ENCODE measurements at places on chromosomes 4 and X. TPM values are rescaled to one million over a fixed set of nuclear protein-coding genes. Genes with fewer than 3 reads are reported as not detected.

Gene LRAT
- 0.29 TPM for total RNA-seq

Gene FGFBP2
- 18.5 TPM for total RNA-seq

Gene MAPK10
- total RNA-seq, result 20.3 TPM

Gene NMU
- total RNA-seq, result not detected

Gene TRPC5OS
- not detected for total RNA-seq

Gene AMMECR1
- total RNA-seq, result 2.5 TPM

Gene GPR50
- not detected for total RNA-seq

Gene TGIF2LX
- not detected for total RNA-seq

Gene PCDH10
- 0.39 TPM for total RNA-seq

Gene CSAG3
- total RNA-seq, result not detected

Gene IL9R
- total RNA-seq, result not detected

Gene PRDM5
- 8.2 TPM for total RNA-seq

Gene PF4V1
- total RNA-seq, result not detected

Gene CWH43
- not detected for total RNA-seq

Gene SPANXA1
- total RNA-seq, result not detected

Gene VSIG1
- total RNA-seq, result not detected

Gene BOD1L1
- 19.4 TPM for total RNA-seq

Gene KLKB1
- 0.85 TPM for total RNA-seq

Gene ITM2A
- 106 TPM for total RNA-seq
